ENCODE measurements at places on chromosomes 12 and 14.

GRCh38 chr12:75603475-75603874 is 92.1 kb upstream of the KRR1 start:
- DNase-seq, result no peak

DNA sequence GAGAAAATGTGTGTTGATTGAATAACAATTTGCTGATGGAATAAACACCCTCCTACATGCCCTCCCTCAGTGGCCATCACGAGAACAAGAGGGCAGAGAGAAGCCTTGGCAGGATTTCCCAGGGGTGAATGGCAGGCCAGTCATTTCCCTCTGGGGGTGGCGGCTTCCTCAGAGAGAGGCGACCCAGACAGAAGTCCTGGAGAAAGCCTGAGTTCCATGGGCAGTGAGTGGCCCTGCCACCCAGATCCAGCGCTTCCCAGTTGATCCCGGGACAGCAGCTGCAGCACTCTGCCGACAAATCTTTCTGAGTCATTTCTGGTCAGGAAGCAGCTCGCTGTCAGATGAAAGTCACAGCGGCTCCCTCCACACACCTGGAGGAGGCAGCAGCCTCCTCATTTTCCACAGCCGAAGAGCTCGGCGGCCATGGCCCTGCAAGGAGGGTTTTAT is 123.0 kb downstream of the SCARB1 start:
- DNase-seq, result no peak

DNA sequence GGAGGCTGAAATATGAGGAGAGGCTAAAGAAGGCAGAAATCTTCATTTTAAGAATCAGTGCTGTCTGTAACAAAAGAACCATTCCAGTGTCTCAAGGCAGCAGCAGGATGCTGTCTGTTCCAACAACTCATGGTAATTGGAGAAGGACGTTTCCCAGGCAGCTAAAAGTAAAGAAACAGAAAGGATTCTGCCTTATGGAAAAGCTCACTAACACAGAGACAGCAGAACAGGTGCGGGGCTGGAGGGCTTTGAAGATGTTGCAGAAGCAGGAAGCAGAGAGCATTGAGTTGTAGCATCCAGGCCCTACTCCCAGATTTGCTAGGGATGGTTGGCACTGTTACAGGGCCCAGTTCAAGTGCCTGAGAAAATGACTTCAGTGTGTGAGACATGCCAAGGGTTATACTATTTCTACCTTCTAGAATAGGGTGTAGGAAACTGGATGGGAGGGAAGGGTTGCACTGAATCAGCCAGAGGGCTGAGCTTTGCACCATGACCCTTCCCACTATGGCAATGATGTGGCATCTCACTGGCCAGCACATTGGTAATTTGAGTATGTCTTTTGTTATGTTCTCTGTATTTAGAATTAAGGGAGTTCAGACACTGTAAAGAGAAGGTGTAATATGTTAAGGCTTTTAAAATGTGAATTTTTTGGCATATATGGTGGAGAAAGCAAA is 160.0 kb upstream of the FBXO33 start:
- no peak for DNase-seq

- no peak for DNase-seq
Observed at GRCh38 chr12:63862187-63862968, 17.9 kb downstream of the SRGAP1 start.

GRCh38 chr12:103632554-103633216 is 45.6 kb downstream of the STAB2 start:
- no peak for DNase-seq

GRCh38 chr14:51327376-51327775 is 87.3 kb downstream of the TMX1 start:
- DNase-seq, result no peak

GRCh38 chr12:76532520-76532919 is 27.1 kb downstream of the OSBPL8 start:
- no peak for DNase-seq

GRCh38 chr12:31005944-31006361 is 67.7 kb upstream of the DDX11 start:
- no peak for DNase-seq

DNA sequence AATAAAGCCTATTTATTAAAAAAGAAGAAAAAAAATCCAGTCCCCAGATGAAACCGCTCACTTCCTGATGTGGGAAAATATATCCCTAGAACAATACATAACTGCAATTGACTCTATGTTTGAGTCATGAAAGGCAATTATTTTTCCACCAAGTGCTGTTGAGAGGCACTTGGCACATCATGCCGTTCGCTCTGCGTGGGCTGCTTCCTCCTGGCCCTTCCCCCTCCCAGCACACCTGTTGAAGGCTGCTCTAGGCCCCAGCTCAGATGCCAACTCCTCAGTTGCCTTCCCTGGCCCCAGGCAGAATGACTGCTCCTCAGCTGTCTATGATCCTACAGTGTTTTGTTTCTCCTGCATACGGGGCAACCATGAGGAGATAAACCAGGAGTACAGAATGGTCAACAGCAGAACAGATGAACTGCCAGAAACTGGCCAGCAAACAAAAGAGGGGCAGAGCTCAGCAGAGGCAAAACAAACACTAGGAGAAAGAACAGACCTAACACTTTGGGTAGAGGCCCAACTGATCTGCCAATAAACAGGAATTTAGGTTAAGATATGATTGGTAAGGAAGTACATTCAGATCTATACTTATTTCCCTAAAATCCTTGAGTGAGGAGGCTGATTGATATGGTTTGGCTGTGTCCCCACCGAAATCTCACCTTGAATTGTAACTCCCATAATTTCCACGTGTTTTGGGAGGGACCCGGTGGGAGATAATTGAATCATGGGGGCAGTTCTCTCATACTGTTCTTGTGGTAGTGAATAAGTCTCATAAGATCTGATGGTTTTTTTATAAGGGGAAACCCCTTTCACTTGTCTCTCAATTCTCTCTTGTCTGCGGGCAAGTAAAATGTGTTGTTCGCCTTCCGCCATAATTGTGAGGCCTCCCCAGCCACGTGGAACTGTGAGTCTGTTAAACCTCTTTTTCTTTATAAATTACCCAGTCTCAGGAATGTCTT is 58.6 kb downstream of the SLC38A1 start:
- peak; percentile 89 for DNase-seq

- DNase-seq, result peak; percentile 61
Observed at GRCh38 chr12:67112586-67112985, 156.6 kb upstream of the CAND1 start.

GRCh38 chr12:50828886-50829285 is 13.8 kb upstream of the TMPRSS12 start:
- DNase-seq, result no peak

DNA sequence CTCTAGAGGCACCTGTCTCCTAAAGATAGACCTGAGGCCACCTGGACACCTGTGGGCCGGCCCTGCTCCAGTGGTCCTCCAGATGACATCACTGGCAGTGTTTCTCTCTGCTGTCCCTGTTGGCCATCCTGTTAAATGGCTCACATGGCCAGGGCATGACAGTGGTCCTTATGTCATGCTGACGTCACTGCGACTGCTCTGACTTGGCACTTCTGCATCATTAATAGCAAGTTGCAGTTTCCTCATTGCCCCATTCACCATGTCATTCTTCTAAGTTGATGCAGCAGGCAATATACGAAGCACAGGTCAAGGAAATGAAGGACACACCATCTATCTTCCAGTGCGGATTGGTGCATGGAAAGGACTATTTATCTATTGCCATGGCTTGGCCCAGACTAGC is 1468.5 kb upstream of the TMEM132C start:
- DNase-seq, result no peak

DNA sequence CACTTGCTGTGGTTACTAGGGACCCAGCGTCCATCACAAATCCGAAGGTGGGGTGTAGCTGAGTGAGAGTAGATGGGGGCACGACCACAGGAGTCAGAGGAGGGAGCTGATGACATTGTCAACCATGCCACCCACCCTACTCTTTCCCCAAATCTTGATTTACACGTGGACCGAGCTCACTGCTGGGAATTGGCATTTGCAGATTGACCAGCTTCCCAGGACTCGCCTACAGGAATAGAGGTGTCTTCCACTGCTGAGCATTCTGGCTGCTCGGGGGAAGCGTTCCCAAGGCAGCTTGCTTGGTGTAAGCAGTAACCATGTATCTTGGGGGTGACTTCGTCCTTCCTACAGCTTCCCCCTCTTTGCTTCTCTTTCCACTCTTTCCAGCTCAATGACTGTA is 353 bp upstream of the PTPRR start:
- no peak for DNase-seq

GRCh38 chr12:30145684-30146032 is 361.9 kb upstream of the TMTC1 start:
- no peak for DNase-seq

DNA sequence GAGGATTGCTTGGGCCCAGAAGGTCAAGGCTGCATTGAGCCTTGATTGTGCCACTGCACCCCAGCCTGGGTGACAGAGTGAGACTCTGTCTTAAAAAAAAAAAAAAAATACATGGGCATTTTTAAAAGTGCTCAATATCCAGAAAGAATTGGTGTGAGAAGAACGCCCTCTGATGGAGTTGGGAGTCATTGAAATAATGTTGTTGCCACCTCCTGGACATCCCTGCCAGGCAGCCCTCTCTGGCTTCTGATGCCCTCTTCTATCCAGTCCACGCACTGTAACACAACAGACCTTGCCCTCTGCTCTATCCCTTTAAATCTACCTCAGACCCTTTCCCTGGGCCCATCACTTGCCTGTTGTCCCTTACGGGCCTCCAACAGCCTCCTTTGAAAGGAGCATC is 4.9 kb downstream of the PTGDR start:
- DNase-seq, result no peak

DNA sequence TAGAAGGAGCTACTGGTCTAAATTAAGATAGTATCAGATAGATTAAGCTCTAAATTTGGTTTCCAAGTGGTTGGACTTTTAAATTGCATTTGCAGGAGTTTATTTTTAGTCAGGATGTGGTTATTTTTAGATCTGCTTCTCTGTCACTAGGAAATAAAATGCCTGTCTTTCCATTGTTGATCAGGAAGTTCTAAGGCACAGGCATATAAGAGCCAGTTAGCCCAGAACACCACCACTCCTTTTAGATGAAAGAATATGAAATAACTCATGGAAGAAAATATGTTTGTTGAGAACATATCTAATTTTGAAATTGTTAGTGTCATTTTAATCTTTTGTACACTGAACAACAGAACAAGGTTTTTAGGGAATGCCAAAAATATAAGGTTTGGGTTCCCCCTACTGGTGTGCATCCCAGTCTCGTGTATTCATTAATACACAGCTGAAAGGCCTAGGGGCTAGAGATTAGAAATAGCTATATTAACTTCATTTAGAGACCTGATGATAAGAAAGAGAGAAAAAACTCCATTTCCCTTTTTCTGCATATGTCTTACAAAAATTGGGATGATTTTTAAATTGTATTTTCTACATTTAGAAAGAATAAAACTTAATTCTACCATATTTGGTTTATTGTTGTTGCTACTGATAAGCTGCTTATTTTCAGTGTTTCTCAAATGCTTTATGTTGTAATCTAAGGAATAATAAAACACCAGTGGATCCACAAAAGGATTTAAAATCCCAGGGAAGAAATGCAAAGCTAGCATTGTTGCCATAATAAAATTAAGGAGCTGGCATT is 67.2 kb downstream of the RIC8B start:
- no peak for DNase-seq

GRCh38 chr12:92987362-92987761 is 58.3 kb upstream of the EEA1 start:
- DNase-seq, result no peak

GRCh38 chr14:52467515-52468266 is 84.6 kb downstream of the TXNDC16 start:
- no peak for DNase-seq

DNA sequence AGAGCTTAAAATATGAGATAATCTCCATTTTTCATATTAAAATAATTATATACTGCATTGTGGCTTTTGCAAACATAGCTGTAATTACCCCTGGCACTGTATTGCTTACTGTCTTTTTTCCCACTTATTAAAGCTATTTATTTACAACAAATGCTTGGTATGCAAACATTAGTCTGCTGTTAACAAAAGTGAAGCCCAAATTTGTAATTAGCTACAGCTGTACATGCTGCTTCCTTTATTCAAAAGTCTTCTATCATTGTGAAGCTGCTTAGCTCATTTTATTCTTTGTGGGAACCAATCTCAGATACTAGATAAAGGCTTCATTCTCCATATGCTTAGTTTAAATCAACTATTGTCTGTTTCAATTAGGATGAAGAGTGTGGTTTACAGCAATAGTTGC is 425.8 kb upstream of the FOXG1 start:
- DNase-seq, result no peak

- no peak for DNase-seq
Observed at GRCh38 chr14:67623114-67623513, 3.4 kb downstream of the ARG2 start.

GRCh38 chr12:39372929-39373328 is 70.0 kb downstream of the KIF21A start:
- DNase-seq, result no peak

DNA sequence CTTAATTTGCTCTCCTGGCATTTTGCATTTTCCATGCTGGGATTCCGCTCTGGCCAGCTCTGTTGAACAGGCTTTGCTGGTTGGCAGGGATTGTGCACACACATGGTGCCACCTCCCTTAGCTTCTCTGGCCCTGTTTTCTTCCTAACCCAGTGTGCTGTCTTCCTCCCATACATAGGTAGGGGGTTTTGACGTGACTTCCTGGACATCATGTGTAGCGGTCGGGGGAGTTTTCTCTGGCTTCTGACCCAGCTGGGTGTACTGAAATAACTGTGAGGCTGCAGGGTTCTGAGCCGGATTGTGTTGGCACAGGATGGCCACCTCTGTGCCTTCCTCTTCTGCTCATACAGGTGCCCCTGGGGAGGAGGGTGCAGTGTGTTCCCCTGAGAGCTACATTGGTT is 25.7 kb downstream of the C14orf132 start:
- DNase-seq, result no peak

- peak; percentile 8 for DNase-seq
Observed at GRCh38 chr12:28443337-28443736, 253.1 kb downstream of the CCDC91 start.

GRCh38 chr12:16359512-16360491 is 12.4 kb downstream of the MGST1 start:
- no peak for DNase-seq

GRCh38 chr12:110002676-110003515 is 3.7 kb downstream of the ANKRD13A start:
- no peak for DNase-seq

- DNase-seq, result no peak
Observed at GRCh38 chr14:97057238-97058073, 260.3 kb downstream of the VRK1 start.

DNA sequence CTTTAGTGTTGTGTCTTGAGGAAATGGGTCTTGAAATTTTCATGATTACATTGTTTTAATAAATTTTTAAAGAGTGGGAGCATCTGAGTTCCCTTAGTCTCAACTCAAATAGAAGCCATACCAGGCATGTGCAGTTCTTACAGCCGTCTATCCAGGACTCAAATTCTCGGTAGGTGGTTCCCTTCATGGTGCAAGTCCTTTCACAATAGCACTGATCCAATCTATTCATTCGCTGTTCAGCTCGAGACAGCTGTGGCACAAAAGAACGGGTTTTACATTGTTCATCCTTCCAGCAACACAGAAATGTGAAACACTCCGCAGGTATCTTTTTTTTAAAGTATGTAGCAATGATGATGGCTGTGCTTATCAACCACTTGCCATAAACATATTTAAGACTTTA is 100.2 kb downstream of the NELL2 start:
- no peak for DNase-seq

- DNase-seq, result no peak
Observed at GRCh38 chr12:41061192-41061591, 126.9 kb upstream of the PDZRN4 start.

Data from NCI-H187 (cell line).